OCI-M1 (cell line): ENCODE measurements at places on chromosomes 6 and 20.
A peak's percentile ranks its signal among the peaks of the same experiment; 100 is the strongest.

DNA sequence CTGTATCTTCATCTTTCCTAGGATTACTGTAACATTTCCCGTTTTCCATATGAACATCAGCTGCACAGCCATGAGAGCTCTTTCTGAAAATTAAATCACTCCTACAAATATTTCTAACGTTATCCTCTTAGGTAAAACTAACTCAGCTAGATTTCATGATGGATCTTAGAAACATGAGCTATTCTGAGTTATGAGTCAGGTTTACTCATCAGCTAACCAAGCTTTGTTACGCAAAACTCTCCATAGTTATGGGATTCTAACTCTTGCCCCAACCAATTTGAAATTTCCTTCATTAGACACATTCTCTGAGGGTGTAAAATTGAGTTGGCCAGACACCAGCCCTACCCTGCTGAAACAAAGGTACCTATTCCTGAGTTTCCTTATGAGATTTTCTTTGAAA lies 14.0 kb downstream of the DEFB110 start:
- DNase-seq, result no peak

GRCh38 chr20:49268600-49269365 lies 9.1 kb downstream of the ZNFX1 start:
- DNase-seq, result no peak

DNA sequence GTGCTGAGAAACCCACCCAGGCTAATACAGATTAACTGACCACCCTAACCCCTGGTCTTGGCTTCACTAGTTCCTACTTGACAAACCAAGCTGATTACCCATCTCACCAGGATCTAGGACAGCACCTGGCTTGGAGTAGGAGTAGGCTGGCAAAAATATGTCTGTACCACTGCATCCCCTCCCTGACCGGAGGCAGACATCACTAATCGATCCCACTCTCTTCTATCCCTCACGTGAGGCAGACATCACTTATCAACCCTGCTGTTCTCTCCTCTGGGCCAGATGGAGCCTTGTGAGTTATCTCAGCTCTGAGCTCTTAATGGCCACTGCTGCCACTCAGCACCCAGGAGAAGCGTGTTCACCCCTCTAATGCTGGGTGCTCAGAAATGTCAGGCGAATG lies 324.3 kb downstream of the CDH4 start:
- DNase-seq, result no peak

DNA sequence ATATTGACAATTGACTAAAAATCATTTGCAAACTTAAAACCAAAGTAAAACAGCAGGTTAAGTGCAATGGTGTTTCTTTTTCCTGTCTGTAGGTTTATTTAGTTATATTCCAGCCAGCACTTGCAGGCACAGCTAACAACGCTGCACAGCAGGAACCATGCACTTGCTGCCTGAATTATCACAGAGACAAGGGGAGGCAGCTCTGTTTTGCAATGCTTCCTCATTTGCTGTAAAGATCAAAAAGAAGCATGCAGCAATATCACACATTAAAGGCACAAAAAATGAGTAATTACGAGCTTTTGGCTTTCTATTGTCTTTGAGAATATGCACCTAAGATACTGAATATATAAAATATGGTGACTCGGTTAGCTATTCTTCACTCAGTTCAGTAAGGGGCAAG lies 241.9 kb downstream of the EPHA7 start:
- DNase-seq, result peak; percentile 61

GRCh38 chr20:36703530-36703929 lies 42.4 kb downstream of the NDRG3 start:
- no peak for DNase-seq

GRCh38 chr6:42624601-42625000 lies 60.8 kb downstream of the UBR2 start:
- no peak for DNase-seq

DNA sequence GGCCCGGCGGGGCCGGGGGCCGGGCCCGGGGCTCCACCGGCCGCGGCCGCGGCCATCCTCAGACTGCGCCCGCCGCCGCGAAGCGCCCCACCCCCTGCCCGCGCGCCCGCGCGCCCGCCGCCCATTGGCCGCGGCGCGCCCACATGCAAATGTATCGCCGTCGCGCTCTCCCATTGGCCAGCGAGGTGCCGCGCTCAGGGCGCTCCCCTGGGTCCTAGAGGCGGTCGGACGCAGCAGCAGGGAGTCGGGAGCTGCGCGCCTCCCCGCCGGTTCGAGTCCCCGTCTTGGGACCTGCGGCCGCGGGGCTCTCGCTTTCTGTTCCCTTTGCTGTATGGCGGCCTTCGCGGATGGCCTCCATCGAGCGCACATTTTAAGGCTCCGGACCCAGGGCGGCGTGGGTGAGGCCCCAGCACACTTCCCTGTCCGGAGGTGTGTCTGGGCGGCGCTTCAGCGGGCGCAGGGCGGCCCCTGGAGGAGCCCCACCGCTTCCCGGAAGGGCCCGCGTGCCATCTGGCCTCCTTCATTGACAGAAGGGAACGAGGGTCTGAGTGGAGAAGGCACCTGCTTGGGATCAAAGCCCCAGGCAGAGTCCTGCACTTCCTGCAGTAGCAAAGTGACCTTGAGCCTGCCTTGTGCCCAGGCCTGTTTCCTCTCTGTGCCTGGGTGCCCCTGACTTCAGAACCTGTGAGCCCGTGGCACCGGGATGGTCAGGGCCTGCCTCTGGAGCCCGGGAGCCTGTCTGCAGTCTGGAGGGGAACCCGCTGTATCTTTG lies at the start of gene CABLES2:
Gene CABLES2 (minus strand): TSS at position 65 of the 772 bp plus-strand sequence. CDS start 9 bp downstream, at position 56.
- DNase-seq, result peak; percentile 94

GRCh38 chr20:58666702-58667101 lies 15.6 kb downstream of the STX16 start:
- no peak for DNase-seq

DNA sequence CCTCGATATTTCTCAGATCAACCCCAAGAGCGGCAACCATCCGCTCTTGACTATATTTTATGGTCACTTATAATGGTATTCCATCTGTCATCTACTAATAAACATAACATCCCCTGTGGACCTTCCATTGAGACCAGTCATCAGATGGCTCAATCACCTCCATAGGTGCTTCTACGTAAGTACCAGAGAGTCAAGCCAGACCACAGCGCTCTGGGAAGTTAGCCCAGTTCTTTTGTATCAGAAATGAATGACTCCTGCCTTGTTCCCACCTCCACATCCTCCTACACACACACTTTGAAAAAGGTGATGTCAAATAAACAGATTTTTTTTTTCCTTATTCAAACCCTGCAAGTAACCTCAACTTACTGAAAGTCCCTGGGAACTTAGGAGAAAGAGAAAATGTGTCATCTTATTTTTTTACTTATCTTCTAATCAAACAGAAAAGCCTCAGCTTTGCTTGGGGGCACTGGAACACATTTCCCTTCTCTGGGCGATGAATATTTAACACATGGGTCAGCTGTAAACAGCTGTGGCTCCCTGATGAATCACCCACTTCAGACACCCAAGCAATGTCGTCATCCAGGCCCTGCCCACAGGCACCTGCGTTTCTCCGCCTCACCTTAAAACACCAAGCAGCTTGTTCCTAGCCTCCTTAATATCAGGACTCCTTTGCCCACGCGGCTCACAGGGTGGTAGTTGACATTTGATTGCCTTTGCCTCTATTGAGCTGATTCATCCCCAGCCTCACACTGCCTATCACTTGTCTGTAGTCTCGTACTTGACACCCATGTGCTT lies 121.4 kb upstream of the LY86 start:
- no peak for DNase-seq

DNA sequence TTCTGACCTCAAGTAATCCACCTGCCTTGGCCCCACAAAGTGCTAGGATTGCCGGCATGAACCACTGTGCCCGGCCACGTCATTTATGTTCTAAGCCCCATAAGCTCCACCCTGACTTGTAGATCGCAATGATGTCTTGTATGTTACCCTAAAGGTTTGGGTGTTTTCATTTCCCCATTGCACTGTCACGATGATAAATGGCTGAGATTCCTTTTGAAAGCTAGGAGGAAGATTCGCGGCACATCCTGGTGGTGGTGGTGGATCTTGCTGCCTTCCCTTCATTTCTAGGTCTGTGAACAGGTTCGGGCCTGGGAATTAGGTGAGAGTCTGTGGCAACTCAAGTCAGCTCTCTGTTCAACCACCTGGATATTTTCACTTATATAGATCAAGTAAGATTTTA lies 28.3 kb downstream of the MUC22 start:
- no peak for DNase-seq

DNA sequence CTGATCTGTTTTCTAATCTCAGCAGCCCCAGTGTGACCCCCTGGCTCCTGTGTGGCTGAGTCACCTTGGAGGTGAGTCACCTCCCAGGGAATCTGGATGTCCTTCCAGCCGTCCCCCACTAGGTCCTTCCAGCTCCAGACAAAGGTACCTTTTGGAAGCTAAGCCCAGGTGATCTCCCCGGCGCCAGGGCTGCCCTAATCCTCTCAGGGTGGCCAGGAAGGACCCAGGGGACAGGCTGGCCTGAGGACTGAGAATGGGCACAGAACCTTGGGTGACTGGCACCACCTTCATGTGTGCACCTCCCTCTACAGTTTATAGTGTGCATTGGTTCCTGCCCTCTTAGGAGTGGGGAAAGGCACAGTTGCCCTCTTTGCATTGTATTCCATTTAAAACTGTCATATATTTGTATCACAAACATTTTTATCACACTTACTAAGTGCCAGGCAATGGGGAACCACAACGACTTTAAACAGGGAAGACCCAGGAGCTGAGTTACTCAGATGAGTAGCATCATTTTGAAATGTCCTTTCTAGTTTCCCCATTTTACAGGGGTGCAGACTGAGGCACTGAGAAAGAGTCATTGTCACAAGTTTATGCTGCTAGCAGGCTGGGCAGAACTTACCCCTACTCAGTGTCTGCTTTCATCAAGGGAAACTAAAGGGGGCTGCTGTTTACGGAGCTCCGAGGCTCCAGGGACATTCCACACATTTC lies 2.6 kb upstream of the BPIFB4 start:
- peak; percentile 29 for DNase-seq

DNA sequence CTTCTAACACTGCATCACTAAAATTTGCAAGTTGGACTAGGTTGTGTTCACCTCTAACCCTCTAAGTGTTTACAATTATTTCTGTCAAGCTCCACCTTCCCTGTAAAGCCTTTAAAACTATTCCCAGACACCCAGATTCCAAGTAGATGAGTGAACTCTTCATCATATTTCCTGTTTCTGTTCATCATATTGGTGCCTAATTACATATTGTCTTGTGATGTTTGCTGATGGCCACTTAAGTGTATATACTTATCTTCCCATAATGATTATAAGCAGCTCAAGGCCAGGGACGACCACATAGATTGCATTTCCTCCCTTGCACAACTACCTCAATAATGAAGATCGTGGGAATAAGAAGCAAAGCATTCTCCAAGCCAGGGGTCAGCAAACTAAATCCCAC lies 16.8 kb downstream of the TNFRSF21 start:
- no peak for DNase-seq

DNA sequence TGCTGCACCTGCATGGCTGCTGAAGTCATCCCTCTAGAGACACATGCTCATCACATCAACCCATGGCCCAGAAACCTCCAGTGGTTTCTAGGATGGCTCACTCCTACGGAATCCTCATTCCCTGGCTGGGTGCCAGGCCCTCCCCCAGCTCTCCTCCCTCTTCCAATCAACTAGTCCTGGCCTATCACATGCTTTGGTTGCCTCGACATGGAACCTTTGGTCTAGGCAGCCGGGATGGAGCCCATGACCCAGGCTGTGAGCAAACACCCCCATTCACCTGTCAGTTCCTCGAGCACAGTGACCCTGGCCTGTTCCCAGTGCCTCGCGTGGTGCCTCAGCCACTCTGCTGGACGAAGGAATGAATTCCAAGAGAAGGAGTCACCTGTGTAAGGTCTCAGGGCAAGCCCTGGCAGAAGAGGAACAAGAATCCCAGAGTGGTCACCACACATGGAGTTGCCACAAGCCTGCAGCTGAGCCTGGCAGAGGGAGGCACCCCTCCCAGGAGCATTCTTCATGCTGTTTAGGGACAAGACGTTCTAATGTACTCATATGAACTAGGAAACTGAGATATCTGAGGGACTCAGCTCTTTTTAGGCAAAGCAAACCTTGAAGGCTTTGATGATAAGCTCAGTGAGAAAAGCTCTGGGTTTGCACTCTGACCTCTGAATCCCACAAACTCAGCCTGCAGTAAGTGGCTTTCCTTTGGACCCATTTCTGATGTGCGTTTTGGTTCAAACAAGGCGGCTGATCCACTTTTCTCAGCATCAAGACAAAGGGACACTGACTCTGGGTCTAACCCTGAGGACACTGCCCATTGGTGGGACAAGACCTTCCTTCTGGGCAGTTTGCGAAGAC lies 40.2 kb downstream of the PPP1R3G start:
- DNase-seq, result no peak

- DNase-seq, result no peak
These were observed 152.8 kb downstream of the NFATC2 start for GRCh38 chr20:51389543-51390264.

DNA sequence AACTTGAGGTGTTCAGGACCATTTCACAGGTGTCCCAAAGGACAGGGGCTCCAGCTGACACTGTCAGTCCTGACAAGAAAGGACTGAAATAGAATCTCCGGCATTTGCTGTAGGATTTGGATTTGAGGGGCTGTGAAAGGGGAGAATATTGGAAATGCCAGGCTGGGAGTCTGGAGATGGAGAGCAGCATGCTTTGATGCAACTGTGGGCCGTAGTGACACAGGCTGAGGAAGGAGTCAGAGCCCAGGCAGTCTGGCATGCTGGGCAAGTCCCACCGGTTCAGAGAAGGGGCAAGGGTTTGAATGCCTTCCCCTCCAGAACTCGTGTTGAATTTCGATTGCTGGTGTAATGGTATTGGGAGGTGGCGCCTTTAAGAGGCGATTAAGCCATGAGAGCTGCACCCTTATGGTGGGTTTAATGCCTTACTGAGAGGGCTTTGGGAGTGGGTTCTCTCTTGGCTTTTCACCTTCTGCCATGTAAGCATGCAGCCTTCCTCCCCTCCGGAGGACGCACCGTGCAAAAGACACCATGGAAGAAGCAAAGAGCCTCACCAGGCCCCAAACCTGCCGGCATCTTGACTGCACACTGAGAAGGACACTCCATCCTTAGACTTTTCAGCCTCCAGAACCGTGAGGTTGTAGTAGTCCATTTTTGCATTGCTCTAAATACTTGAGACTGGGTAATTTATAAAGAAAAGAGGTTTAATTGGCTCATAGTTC lies 9.4 kb upstream of the PYGB start:
- DNase-seq, result no peak

- no peak for DNase-seq
These were observed 33.0 kb upstream of the DUSP22 start for GRCh38 chr6:259316-259715.
